ENCODE measurements at places on chromosomes 2 and 18. TPM values are rescaled to one million over a fixed set of nuclear protein-coding genes. Genes with fewer than 3 reads are reported as not detected.

Gene KDM3A
- polyA plus RNA-seq = 60.8 TPM

DNA sequence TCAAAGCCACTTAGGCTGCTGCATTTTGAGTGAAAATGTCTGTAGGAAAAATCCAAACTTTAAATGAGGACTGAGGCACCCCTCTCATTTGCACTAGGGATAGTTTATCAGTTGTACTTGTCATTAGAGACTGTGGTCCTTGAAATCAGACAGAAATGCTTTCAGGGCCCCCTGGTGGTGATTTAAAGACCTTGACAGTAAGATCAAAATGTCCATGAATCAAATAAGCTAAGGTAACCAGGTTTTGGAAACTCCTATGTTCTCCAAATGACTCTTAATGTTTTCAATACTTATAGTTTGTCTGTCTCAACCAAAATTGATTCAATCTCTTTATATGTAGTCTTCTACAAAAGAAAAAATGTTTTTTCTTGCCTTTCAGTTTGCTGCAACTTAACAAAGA is 28.8 kb upstream of the DDX18 start:
- DNase-seq = peak; percentile 29

- DNase-seq = no peak
These were observed 23.7 kb upstream of the SMAD7 start for GRCh38 chr18:48974304-48975119.

DNA sequence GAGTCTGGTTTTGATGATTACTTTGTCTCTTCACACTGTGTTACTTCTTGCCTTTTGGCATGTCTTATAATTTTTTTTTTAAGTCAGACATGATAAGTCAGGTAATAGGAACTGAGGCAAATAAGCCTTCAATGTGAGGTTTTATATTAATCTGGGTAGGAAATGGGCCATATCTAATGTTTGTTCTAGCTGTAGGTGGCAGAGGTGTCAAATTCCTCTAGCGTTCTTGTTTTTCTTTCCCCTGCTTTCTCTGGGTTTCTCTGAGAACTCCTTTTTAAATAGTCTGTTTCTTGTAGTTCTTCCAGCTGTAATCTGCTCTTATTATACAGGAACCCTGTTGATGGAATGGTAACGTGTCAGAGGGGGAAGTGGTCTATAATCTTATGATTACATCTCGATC is 5.7 kb downstream of the SP140 start:
- no peak for DNase-seq
